ENCODE measurements at places on chromosomes 1 and 21. TPM values are rescaled to one million over a fixed set of nuclear protein-coding genes. Genes with fewer than 3 reads are reported as not detected.

DNA sequence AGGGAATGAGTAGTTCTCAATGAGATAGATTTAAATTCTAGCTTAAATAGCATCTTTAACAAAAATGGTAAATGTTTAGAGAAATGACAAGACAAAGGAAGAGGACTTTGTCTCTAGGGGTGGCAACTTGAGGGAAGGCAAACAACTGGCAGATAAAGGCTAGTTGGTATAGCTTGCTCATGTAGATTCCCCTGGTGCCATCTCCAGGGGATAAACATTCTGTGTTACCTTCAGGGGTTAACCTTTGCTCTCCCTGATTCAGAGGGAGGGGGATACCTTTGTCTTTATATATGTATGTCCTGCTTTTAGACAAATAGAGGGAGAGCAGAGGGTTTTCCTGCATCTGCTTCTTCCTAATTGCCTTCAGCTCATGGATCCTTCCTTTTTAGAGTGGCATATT, 153.7 kb upstream of the L1TD1 start:
- no peak for DNase-seq

DNA sequence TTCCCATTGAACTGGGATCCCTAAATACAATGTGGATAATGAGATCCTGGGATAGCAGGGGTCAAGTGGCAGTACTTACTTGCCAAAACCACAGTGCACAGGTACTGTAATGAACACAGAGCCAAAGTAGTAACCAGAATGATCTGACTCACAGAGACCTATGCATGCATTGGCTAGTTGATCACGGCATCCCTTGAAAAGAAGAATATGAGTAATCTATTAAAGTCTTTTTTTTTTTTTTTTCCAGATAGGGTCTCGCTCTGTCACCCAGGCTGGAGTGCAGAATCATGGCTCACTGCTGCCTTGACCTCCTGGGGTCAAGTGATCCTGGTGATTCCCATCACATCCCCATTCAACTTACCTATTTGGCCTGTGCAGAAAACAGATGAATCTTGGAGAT, 29.4 kb upstream of the EIF4G3 start:
- DNase-seq = no peak

DNA sequence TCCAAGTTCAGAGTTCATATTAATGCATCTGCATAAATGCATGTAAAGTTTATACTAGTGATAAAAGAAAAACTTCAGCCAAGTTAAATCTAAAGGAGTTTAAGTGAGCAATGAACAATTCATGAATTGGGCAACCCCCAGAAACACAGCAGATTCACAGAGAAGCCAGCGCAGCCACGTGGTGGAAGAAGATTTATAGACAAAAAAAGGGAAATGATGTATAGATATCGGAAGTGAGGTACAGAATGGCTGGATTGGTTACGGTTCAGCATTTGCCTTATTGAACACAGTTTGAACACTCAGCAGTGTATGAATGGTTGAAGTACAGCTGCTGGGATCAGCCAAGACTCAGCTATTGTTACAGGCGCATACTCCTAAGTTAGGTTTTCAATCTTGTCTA, 5.7 kb downstream of the AK5 start:
- DNase-seq = no peak

DNA sequence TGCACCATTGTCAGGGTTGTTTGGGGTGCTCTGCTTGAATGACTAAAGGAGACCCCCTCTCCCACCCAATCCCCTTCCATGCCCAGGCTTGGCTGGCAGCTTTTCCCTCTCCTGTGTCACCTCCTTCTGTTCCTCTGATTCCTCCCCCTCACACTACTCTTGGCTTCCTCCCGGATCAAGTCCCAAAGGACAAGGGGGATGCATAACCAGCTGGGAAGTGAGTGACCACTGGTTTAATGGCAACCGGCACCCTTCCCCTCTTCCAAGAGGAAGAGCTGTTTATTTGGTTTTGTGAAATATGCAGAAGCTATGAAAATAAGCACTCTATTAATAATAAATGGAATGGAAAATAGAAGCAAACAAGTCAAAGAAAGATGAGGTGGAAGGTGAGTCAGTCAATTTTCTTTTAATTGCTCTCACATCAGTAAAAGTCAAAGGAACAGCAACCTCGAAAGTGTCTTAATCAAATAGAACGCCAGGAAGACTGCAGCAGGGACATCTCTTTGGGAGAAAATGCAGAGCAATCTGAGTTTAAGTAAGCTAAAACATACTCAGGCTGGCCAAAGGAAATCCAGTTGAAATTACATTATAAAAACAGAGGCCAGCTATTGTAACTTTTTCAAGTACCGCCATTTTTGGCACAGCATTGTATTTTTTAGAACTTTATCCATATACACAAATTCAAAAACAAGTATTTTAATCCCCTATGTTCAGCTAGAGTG, 322.5 kb downstream of the SIPA1L2 start:
- no peak for DNase-seq

DNA sequence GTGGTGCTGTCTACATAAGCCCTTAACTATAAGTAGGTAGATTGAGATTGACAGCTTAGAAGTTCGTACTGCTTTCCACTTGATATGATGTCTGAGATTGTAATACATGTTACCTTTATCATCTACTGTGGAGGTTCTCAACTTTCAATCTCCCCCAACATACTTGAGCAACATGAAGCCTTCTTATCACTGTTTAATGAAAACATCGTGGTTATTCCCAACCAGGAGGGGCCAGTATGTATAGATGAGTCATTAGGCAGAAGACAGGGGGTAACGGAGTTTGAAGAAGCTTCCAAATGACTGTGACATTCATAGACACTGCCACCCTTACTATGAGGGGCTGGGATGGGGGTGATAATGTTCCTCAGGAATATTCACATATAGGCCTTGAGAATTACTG, 36.0 kb downstream of the CENPF start:
- no peak for DNase-seq

- DNase-seq = no peak
These were observed 1.1 kb upstream of the PCP4 start for GRCh38 chr21:39866093-39866492.

DNA sequence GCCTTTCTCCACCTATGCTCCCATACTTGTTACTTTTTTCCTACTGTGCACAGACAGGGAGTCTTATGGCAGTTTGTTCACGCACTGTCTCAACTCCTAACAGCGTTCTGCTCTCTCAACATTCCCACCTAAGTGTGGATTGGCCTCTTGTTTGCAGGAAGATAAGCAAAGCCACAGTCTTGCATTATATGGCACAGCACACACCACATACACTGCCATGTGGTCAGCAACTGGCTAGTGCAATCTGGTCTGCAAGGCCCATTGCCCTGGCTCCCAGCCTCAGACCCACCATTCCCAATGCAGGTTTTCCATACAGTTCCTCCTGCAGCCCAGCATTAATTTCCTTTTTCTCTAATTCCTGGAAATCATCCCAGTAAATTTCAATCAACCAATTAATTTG, 38.3 kb upstream of the LAMC2 start:
- DNase-seq = no peak

DNA sequence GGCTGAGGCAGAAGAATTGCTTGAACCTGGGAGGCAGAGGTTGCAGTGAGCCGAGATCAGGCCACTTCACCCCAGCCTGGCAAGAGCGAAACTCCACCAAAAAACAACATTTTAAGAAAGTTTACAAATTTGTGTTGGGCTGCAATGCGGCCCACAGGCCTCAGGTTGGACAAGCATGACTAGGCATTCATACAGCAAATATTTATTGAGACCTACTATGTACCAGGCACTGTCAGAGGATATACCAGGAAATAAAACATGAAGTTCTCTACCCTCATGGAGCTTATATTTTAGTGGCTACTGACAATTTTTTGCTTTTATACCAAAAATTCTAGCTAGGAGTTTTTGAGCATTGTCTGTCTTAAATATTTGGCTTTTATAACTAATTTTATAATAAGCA, 23.7 kb downstream of the GNB1 start:
- DNase-seq = no peak

DNA sequence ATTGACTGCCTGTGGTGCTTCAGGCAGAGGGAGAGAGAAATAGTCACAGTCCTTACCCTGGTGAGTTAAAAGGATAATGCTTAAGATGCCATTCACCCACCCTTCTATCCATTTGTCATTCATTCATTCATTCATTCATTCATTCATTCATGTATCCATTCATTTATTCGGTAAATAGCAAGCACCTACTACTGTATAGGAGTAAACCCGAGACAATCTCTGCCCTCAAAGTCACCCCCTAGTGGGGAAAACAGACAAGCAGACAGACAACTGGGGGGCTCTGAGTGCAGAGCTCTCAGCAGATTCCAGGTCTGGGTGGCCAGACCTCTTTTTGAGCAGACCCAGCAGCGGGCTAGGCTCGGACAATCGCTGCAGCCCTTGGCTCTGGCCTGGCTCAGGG, 14.1 kb upstream of the ACTL8 start:
- DNase-seq = no peak

- no peak for DNase-seq
These were observed 178.8 kb upstream of the VAMP3 start for GRCh38 chr1:7592120-7592798.

GRCh38 chr1:9720785-9721605, 69.5 kb downstream of the PIK3CD start:
- no peak for DNase-seq

- no peak for DNase-seq
These were observed 5.2 kb upstream of the CSF1 start for GRCh38 chr1:109905491-109905890.

DNA sequence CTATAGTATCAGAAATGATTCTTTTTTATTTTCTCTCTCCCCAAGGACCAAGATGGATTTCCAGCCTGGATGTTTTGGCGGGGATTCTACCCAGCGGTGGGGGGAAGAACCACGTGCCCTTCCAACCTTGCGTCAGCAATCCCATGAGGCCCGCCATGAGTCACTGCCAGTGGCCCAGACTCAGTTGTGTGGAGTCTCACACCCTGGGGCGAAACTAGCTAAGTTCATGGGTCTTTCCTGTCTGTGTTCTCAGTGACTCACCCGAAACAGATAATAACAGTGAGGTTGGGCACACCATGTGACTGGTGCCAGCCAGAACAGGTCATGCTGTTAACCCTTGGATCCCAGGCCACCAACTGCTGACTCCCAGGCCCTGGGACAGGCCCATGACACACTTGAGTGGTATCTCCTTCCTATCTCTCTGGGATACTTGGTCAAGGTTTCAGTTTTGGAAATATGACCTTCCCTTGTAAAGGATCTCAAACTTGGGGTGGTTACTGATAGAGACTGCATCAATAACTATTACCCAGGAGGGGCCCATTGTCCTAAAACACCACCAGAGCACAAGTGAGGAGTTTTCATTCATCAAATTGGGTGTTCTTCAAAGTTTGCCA, 98.0 kb upstream of the DUSP10 start:
- DNase-seq = peak; percentile 47

DNA sequence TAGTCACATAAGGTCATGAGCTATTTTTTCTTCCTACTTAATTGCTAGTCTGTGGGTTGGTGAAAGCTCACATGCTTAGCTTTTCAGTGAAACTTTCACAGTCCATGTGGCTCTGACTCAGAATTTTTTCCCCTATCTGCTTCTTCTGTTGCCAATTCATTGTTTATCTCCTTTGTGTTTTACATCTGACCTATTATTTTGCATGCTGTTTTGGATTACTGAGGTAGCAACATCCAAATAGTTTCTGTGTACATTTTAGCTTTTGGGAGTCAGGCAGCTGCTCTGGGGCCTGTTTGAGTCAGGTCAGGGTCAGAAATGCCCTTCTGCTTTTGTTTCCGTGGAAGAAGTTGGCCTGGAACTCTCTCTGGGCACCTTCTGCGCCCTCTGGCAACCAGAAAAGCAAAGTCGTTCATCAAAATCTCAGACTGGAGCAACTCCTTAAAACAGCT, 40.0 kb downstream of the ROR1 start:
- DNase-seq = peak; percentile 27

- no peak for DNase-seq
These were observed 66.6 kb upstream of the RHOU start for GRCh38 chr1:228668553-228669241.

GRCh38 chr1:204259782-204260181, 46.0 kb upstream of the GOLT1A start:
- no peak for DNase-seq

Gene CDA
- total RNA-seq = 0.67 TPM

Gene AMY2A
- not detected for total RNA-seq

Gene FCRL4
- not detected for total RNA-seq

Gene LCE2B
- not detected for total RNA-seq

Gene H3-3A
- 188 TPM for total RNA-seq

Gene MEX3A
- 6.5 TPM for total RNA-seq

Gene ACTRT2
- total RNA-seq = not detected

Gene CFAP107
- not detected for total RNA-seq

Gene ZCCHC17
- 52.6 TPM for total RNA-seq

Gene GPR25
- not detected for total RNA-seq

Gene PLXNA2
- total RNA-seq = 91.6 TPM

All from pulmonary artery endothelial cell (primary cell).